ENCODE measurements at places on chromosomes 1 and 21. TPM values are rescaled to one million over a fixed set of nuclear protein-coding genes. Genes with fewer than 3 reads are reported as not detected.

GRCh38 chr1:100941098-100941527 is 45.2 kb downstream of the SLC30A7 start:
- no peak for DNase-seq

DNA sequence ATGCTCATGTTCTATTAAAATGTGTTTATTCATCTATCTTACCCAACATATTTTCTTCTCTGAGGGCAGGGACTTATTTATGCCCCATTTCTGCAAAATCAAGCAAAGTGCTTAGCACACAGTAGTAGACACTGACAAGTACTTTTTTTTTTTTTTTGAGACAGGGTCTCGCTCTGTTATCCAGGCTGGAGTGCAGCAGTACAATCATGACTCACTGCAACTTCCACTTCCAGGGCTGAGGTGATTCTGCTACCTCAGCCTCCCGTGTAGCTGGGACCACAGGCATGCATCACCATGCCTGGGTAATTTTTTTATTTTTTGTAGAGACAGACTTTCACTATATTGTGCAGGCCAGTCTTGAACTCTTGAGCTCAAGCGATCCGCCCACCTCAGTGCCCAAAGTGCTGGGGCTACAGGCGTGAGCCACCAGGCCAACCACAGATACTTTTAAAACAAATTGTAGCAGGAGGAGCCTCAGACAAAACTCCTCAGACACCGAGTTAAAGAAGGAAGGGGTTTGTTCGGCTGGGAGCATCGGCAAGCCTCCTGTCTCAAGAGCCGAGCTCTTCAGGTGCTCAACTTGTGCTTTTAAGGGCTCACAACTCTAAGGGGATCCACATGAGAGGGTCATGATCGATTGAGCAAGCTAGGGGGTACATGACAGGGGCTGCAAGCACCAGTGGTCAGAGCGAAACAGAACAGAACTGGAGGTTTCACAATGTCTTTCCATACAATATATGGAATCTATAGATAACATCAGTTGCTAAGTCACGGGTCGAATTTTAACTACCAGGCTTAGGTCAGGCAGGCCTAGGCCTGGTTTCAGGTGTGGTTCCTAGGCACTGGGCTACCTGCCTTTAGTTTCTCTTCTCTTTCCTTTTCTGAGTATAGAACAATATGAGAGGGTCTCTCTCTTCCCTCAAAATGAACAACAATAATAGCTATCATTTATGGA is 5.7 kb upstream of the TMEM167B start:
- no peak for DNase-seq

DNA sequence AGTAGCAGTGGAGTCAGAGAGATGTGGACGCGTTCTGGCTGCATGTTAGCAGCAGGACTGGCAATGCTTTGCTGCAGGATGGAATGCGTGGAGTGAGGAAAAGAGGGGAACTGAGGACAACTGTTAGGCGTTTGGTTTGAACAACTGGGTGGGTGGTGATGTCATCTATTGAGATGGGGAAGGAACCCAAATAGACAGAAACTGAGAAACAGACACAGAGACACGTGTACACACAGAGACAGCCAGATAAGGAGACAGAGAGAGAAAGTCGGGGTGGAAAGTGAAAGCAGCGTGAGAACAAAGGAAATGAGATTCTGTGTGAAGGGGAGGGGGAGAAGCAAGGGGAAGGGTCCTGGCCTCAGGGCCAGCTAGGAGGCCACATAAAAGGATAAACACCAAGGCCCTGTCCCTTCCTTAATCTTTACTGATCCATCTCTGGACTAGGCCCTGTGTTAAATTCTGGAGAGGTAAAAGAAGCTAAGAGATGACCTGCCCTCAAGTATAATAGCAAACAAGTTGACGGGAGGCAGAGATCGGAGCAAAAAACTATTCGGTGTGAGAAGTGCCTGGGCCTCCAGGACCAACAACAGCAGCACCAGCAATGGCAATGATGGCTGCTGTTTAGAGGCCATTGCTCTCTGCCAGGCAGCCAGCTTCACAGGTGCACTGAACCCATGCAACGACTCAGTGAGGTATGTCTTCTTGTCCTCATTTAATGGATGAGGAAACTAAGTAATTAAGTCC is 31.6 kb downstream of the VWA5B1 start:
- no peak for DNase-seq

GRCh38 chr1:38559446-38560165 is 300.0 kb downstream of the RRAGC start:
- DNase-seq: no peak

GRCh38 chr1:40599926-40600325 is 65.6 kb downstream of the RIMS3 start:
- DNase-seq: no peak

GRCh38 chr21:17794518-17795145 is 24.5 kb downstream of the C21orf91 start:
- DNase-seq: no peak

GRCh38 chr1:208724079-208724478 is 479.9 kb upstream of the PLXNA2 start:
- DNase-seq: no peak

DNA sequence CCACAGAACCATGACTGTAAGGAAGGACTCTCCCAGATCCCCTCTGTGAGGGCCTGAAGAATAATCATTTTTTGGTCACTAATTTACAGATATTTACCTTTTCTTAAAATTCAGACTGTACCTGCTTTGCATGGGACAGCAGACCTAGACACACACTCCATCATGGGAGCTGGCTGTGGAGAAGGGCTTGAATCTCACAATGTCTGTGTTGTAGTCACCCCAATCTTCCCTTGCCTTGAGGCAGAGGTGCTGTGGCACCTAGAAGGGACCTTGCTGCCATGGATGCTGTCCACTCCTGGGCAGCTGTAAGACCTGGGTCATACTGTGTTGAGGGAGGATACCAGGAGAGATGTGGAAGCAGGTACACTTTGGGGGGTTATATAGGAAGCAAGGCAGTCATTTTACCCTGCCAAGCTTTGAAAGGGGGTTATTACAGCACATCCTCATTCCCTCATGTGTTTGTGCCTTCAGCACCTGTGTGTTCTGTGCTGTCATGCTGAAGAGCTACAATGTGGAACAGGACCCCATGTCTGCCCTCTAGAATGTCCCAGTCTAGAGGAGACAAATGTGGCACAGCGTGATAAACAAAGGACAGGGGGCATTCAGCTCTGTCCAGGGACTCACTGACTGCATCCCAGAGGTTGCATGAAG is 27.1 kb downstream of the TRAF5 start:
- no peak for DNase-seq

GRCh38 chr1:166999075-166999474 is 10.0 kb downstream of the MAEL start:
- DNase-seq: no peak

GRCh38 chr1:207313131-207313530 is 8.3 kb upstream of the CD55 start:
- no peak for DNase-seq

- no peak for DNase-seq
These were observed 49.4 kb upstream of the DESI2 start for GRCh38 chr1:244603498-244603897.

CRP gene
- total RNA-seq: not detected

All from frontal cortex (tissue), 4 donors.